ENCODE measurements at places on chromosomes 3 and 15.

- no peak for DNase-seq
Observed at GRCh38 chr15:90547540-90547939, 17.8 kb downstream of the CRTC3 start.

DNA sequence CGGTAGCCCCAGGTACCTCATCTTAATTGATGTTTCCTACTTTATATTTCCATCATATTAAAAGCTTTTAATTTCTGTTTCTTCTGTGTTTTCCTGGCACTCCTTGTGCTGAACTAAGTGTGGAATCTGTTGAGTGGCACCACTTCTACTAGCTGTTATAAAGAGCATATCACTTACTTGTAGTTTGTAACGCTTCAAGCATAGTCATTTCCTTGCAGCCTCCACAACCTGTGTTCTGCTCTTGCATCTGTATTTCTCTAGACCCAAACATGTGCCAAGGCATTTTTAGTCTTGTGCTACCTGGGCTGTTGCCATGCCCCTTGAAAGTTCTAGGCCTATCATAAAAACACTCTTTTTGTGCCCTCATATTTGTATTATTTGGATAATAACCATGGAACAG, 16.0 kb downstream of the ZNF654 start:
- no peak for DNase-seq

DNA sequence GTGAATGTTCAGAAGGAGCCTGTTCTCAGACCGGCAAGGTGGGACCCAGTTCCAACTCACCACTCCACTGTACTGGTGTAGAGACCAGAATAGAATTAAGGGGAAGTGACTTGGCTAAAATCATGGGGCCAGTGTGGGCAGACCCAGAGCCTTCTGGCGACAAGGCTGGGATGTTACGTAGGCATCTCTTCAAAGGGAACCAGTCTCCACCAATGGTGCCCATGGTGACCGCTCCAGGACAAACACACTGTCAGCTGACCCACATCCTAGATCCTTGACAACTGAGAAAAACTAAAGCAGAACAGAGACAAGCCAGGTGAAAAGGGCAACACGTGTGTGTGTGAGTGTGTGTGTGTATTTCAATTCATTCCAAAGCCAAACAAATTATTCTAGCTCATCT, 321.7 kb upstream of the FRG2C start:
- DNase-seq, result no peak

DNA sequence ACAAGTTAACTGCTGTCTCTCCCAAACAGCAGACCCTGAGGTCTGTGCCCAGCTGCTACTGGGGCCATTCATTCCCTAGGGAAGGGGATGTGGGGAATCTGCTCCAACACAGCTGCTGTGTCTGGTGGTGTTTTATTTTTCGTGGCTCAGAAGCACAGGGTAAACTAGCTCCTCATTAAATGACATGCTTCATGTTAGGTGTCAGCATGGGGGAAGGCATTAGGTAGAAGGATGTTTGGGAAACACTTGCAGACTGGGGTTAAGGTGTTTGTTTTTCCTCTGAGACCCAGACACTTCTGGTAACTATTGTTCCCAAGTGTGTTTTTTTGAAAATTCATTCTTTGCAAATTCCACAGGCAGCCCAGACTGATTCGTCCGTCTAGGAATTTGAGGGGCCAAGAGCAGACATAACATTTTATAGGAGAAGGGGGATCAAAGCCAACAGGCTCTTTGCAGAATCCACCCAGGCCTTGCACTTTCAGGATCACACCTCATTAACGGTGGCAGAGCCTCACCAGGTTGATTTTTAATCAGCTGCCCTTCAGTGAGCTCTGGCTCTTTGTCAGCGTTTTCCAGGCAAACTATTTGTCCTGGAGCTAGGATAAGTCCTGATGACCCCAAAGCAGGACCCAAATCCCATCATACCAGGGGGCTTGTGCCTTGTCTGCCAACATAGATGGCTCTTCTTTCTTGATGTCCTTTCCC, 65.4 kb upstream of the ITGA11 start:
- no peak for DNase-seq

- DNase-seq, result peak; percentile 62
Observed at GRCh38 chr3:57397175-57398026, 104.9 kb upstream of the ASB14 start.

- DNase-seq, result no peak
Observed at GRCh38 chr3:152050903-152051302, 177.5 kb downstream of the SUCNR1 start.

DNA sequence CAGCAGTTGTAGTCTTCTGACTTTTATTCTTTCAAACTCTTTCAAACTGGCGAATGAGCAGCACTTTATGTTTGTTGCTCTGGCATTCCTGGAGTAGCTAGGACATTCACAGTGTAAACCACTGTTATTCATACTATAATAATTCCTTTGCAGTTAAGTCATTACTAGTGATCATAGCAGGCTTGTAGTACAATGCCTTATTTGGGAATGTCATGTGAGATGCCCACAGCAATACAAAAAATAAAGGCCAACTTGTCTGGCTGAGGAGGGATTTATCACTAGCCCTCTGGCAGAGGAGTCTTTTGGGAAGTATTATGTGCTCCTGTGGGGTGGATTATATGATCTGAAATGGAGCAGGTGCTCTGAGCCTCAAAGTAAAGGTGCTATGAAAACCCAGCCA, 197.2 kb downstream of the VGLL3 start:
- DNase-seq, result no peak

- no peak for DNase-seq
Observed at GRCh38 chr3:147903026-147903425, 493.9 kb downstream of the ZIC1 start.

DNA sequence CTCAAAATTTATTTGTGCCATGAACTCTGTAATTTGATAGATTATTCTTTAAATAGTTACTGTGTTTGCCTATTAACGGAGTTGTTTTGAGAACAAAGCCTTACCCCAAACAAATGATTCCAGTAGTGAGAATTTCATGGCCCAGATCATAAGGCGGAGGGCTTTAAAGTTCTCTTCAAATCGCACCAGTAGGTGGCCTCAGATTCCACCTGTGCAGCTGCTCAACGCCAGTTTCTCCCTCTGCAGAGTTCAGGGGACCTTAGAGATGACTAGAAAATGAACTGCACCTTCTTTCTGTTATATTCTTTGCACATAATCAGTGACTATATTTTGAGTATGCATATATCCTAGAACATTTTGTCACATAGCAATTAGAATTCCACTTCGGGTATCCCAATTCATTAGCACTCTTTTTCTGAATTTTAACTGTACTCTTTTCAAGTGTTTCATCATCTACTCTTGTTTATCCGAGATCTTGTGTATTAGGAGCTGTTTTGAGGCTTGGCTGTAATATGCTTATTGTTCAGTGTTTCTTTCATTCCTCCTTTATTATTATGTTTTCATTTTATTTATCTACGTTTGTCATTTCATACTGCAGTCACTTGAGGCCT, 232.6 kb upstream of the CHRM5 start:
- DNase-seq, result peak; percentile 20

DNA sequence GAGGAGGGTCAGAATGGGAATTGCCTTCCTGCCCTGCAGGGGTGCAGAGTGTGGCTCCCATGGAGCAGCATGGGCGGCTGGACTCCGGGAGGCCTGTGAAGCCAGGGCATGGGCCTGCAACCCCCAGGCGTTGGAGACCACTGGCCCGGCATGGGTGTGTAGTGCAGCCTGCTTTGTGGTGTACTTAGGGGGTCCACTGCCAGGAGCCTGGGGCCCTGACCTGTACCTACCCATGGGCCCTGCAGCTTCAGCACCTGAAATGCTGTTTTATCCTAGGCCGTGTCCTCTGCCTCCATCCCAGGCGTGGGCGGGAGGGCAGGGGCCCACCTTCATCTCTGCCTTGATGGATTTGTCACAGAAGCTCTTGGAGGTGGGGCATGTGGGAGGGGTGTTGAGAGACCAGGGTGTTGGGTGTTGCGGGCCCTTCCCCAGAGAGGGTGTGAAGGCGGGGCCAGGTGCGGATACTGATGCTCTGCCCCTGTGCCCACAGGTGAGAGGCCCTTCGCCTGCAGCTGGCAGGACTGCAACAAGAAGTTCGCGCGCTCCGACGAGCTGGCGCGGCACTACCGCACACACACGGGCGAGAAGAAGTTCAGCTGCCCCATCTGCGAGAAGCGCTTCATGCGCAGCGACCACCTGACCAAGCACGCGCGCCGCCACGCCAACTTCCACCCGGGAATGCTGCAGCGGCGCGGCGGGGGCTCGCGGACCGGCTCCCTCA, 45.0 kb downstream of the KLF13 start:
- no peak for DNase-seq

- DNase-seq, result no peak
Observed at GRCh38 chr3:38600551-38600950, 48.9 kb downstream of the SCN5A start.

GRCh38 chr3:31934866-31935265, 46.2 kb downstream of the OSBPL10 start:
- DNase-seq, result no peak

DNA sequence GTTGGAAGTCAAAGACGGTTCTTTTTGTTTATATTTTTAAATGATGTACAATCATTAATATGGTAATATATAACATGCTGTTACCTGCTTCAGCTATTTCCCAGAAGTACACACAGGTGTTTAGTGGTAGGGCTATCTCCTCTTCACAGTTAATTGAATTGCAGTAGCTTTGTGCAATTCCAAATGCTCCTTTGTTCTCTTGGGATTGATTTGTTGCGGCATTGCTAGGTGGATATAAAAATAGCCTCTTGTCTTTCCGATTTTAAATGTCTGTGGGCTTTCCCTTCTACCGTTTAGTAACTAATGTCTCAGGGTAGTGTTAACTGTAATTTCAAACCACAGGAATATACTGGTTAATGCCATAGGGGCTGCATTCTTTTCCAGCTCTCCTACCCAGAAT, 307.6 kb upstream of the SLITRK3 start:
- no peak for DNase-seq

DNA sequence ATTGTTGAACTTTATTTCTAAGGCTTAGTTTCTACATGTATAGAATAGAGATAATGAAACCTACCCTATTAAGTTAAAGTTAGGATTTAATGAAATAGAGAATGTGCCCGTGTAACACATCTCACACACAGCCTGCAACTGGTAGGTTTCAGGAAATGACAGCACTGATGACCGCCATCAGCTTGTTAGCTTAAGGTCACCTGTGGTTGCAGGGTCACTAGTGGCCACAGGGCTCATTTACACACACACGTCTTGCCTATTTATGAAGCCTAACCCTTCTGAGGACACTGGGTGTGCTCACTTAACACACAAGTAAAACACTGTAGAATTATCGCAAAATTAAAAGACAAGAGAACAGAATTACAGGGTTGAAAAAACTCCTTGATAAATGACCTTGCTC, 20.1 kb downstream of the CHRM5 start:
- DNase-seq, result no peak

- no peak for DNase-seq
Observed at GRCh38 chr3:160379628-160380214, 19.3 kb downstream of the IFT80 start.
